ENCODE measurements at places on chromosomes 16 and 17.

- DNase-seq: no peak
Measured at GRCh38 chr17:72977771-72978417, 114.6 kb downstream of the SLC39A11 start.

- DNase-seq: no peak
Measured at GRCh38 chr16:79217375-79218011, 383.0 kb downstream of the MAF start.

DNA sequence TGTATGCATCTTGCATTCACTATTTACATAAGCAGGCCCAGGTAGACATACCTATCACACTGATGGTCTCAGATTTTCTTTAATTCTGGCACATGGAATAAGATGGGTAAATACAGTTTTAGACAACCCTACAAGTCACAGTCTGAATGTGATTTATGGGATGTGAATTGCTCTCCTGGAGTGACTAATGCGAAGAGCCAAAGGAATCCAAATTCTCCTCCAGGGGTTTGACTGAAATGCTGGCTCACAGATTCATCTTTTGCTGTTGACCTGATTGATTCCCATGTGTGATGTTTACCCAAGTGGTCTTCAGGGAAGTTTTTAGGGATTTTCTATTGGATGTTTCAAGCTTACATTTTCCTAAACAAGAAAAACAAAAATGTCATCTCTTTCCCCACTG, 277.9 kb upstream of the MON1B start:
- DNase-seq: no peak

GRCh38 chr16:6641091-6641490, 691.6 kb upstream of the RBFOX1 start:
- no peak for DNase-seq

DNA sequence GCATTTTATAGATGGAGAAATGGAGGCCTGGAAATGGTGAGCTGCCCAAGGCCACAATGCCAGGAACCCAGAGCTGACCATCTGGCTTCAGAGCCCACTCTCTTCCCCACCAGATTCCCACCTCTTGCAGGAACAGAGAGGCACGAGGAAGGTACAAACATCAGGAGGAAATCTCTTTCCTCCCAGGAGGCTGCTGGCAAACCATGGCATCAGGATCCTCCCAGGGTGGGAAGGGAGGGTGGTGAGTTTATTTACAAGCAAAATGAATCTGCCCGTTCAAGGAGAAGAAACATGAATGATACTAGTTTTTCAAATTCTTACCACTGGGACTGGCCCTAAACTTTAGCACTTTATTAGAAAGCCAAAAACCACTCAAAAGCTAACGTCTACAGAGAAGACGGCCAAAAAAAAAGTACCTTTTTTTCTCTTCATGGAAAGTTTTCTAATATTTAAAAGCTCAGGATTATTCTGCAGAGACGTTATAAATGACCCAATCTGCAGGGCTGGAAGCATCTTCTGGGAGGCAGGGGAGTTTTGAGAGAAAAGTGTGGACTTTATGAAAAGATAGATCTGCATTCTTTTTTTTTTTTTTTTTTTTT, 79.1 kb downstream of the NXN start:
- DNase-seq: no peak

GRCh38 chr16:88684569-88685155, 1.6 kb downstream of the SNAI3 start:
- no peak for DNase-seq

DNA sequence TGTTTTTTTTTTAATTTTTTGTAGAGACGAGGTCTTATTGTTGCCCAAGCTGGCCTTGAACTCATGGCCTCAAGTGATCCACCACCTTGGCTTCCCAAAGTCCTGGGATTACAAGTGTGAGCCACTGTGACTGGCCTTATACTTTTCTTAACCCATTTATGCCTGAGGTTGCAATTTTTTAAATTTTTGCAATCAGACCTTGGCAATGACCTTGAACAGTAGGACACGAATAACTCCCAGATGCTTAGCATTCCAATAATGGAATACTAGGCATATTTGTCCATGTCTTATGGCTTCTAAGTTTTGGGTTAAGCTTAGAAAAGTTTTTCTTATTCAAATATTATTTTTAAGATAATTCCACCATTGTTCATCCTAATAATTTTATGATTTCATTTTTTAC, 28.3 kb upstream of the TMEM97 start:
- DNase-seq: no peak
